AG20443 (cell line): ENCODE measurements at places on chromosomes 1 and 21.

GRCh38 chr1:200027264-200027823 is at the start of gene NR5A2:
NR5A2 (plus strand) TSS chr1:200027710; CDS start chr1:200027848, 138 bp downstream.
- no peak for DNase-seq

GRCh38 chr1:116919802-116920201 is 10.1 kb downstream of the PTGFRN start:
- DNase-seq: no peak

GRCh38 chr1:53246261-53247134 is 8.2 kb upstream of the MAGOH start:
- peak; percentile 69 for DNase-seq

GRCh38 chr1:17520473-17521319 is 18.8 kb upstream of the ARHGEF10L start:
- DNase-seq: no peak

- no peak for DNase-seq
Observed at GRCh38 chr1:184882957-184883815, 91.1 kb downstream of the NIBAN1 start.

- DNase-seq: no peak
Observed at GRCh38 chr21:31658053-31658452, 1.4 kb upstream of the SOD1 start.
